ENCODE measurements at places on chromosomes 11 and 22.

DNA sequence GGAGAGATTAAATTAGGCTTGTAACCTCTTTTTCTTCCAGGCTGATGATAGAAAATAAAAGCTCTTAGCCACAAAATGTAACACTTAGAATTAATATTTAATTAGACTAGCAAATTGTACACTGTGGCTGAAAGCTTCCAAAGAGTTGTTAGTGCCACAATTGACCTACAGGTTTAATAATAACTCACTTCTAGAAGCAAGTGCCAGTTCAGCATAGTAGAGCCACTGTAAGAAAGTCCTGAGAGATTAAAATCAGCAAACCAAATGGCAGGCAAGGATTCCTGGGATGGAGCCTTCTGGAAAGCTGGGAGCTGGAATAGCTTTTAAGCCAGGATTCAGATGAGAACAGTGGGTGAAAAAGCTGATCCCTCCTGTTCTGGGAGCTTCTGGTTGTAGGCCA lies 131.0 kb downstream of the ELP4 start:
- DNase-seq = no peak

- peak; percentile 14 for DNase-seq
These were observed 331.2 kb downstream of the TMEM135 start for GRCh38 chr11:87368858-87369480.

- peak; percentile 42 for DNase-seq
These were observed at the start of gene BTBD18 for GRCh38 chr11:57751676-57752253. BTBD18 (minus strand) TSS chr11:57751819; CDS start chr11:57751188, 631 bp downstream.

DNA sequence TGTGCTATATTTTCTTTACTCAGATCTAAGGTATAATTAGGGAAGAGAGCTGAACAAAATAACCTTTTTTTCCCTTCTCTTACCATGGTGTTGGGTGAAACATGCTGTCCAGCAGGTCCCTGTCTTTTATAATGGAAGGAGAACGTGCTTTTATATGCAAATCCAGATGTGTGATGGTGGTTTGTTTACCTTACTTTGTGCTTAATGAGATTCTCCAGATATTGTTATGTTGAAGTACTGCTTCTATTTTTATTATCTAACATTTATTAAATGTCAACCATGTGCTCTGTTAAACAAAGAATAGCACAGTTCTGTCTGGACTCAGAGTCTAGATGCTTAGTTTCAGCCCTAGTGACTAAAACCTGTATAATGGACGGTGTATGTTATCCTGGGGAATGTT lies 10.1 kb upstream of the GRIK4 start:
- DNase-seq = no peak

DNA sequence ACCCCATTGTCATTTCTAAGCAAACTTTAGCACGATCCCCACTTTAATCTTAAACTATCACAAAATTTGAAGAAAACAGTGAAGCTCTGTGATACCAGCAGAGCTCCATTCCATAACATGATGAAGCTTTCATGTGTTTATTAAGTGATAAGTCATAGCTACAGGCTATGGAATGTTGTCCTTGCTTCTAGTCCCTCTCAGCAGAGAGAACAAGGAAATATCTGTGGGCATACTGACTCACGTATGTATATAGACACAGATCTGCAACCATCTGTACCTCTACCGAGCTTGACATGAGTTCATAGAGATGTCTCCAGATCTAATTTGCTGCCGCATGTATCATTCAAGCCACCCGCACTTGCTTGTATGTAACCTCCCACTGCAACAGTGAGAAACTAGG lies 588.9 kb downstream of the ETS1 start:
- peak; percentile 51 for DNase-seq

GRCh38 chr22:37893583-37893983 lies 12.5 kb upstream of the MICALL1 start:
- no peak for DNase-seq

- DNase-seq = peak; percentile 49
These were observed 7.2 kb downstream of the POLD4 start for GRCh38 chr11:67345920-67346819.

GRCh38 chr22:26394777-26395176 lies 34.3 kb upstream of the ASPHD2 start:
- DNase-seq = no peak

DNA sequence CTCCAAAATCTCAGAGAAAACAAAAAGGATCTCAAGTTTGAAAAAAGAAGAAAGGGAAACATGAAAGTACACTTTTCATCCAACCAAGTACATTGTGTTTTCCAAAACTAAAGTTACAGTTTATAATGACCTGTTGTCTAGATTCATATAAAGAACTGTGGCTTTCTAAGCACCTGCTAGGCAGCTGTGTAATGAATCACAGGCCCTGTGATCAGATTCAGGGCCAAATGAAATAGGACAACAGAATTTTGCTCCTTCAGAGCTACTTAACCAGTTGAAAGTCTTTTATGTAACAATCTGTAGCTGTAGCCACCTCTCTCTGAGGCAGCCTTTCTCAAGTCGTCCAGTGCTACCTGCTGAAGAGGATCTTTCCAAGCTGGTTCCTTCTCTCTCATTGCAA lies 960.0 kb upstream of the RAG2 start:
- no peak for DNase-seq

DNA sequence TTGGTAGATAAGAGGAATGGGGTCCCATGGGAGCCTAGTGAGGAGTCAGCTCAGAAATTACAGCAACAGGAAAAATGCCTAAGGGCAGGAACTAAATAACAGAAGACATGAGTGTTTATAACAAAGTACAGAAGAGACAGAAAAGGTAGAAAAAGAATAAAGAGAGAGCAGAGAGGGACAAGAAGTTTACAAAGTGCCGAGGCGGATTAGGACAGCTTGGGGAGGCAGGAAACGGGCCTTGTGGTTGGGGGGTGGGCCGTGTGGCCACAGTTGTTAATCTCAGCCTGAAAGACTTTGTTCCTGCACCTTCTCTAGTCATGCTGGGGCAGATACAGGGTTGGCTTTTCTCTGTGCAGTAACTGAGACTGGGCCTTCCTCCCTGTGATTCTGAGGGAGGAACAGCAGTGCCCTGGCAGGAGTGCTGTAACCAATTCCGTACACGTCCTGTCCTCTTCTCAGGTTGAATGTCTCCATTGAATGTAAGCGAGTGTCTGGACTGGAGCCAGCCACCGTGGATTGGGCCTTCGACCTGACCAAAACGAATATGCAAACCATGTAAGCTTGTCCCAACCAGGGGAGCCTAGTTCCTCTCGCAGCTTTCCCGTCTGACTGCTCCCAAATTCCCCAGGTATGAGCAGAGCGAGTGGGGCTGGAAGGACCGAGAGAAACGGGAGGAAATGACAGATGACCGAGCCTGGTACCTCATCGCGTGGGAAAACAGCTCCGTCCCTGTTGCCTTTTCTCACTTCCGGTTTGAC lies 13.2 kb downstream of the NAA40 start:
- DNase-seq = no peak

DNA sequence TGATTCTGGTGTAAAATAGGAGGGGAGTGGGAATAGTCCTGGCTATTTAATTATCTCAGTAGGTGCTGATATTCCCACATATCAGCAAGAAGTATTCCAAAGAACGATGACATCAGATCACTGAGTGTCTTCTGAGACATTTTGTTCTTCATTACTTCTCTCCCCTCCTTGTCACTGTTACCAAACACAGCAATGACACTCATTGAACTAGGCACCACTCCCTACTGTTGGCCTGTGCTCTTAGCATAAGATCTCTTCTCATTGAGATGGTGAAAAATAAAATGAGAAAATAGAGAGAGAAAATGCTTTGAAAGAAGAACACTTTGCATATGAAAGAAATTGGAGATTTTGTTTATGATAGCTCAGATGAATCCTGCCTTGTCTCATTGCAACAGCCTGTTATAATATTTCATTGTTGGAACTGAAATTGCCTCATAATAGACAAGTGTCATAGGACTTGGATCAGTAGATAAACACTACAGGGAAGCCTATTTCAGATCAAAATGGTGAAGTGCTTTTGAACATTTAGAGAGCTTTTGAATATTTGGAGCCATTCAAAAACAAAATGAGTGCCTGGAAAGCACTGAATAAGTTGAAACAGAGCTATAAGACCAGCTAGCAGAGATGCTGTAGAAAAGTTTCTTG lies 11.3 kb upstream of the ETS1 start:
- no peak for DNase-seq

- DNase-seq = peak; percentile 86
These were observed 21.4 kb downstream of the CREB3L1 start for GRCh38 chr11:46298699-46299433.

DNA sequence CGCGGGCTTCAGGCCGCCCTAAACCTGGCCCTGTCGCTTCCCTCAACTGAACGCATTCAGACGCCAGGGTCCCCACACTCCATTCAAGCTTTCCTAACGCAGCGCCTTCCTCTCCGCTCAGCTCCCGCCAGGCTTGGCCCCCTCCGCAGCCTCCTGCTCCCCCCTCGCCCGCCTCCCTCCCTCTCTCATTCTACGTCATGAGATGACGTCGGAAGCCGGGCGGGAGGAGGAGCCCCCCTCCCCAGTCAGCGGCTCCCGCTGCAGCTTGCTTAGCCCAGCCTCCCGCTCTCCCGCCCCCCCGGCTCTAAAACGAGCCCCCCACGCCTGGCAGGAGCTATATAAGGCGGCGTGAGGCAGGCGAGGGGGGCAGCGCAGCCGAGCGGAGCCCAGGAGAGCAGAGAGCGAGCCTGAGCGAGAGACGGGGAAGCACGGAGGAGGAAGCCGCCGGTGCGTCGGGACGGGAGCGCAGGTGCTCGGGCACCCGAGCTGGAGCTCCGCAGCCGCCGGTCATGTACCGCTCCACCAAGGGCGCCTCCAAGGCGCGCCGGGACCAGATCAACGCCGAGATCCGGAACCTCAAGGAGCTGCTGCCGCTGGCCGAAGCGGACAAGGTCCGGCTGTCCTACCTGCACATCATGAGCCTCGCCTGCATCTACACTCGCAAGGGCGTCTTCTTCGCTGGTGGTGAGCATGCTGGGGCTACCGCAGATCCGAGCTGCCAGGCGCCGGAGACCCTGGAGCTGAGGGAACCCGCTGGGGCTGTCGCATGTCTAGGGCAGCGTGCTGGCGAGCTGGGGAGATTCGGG lies at the start of gene NPAS4:
Gene NPAS4 (plus strand): TSS at position 365 of the 806 bp plus-strand sequence. CDS start 145 bp downstream, at position 510.
- no peak for DNase-seq

DNA sequence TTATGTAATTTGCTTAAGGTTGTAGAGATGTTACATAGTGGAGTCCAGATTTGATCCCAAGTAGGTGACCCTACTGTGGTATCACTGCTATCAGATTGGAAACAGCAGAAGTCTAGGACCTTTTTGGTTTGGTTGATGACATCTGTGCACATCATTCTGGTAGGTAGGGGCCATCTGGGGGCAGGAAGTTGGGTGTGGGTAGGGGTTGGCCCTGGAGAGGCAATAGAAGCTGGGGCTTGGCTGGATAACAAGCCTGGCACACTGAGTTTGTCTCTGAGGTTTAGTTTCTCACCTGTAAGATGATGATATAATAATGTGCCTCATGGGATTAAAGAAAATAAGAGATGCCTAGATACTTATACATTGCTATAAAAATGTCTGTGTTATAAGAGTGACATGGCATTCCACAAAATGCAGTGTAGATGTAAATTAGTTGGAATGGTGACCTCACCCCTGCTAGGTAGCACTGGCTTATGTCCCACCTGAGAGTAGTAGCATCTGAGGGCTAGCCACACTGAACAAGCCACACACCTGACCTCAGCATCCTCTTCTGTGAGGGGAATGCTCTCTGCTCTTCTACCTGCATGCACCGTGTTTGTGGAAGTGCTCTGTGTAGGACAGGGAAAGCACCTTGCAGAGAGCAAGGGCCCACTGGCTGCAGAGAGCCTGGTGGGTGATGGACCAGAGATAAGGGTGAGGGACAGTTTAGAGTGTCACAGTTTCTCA lies 36.9 kb downstream of the PTPRJ start:
- DNase-seq = no peak

GRCh38 chr11:133019545-133020371 lies 512.5 kb downstream of the OPCML start:
- no peak for DNase-seq

DNA sequence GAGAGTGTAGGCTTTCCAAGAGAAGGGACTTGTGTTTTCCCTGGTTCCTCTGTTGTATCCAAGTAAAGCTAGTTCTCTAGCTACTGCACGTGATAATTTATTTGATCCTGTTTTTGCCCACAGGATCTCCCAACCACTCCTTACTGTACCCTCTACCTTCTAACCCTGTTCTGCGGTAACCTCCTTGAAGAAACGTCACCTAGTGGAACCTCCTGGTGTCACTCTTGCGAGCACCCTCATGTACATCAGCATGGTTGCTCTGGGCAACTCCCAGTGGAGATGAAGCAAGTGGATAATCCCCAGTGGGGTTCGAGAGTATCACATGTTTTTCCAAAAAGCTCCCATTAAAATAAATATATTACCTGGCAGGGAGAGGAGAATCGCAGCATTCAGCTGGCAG lies 108.9 kb upstream of the CLMP start:
- DNase-seq = no peak

- no peak for DNase-seq
These were observed 67.7 kb downstream of the THAP12 start for GRCh38 chr11:76313271-76313670.

DNA sequence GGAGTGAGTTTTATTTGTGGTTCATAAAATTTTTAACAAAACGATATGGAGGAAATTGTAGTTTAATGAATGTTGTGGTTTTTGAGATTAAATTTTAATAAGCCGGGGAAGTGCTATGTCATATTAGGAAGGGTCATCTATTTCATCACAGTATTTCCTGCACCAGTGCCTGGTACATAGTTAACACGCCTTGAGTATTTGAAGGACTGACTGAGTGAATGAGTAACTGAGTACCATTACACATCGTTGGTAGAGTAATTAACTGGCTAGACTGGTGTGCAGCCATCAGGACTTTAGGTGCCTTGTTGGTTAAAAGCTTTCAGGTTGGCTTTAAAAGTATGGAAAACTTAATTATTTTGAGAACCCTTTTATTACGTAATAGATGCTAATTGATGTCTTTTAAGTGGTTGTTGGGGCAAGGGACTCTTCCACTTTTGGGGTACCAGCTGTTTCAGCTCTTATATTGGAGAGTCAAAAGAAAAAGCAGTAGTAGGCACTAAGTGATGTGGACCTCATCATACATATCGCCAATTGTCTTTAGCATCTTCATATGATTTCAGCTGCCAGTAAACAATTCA lies 101.8 kb downstream of the DDX10 start:
- no peak for DNase-seq

DNA sequence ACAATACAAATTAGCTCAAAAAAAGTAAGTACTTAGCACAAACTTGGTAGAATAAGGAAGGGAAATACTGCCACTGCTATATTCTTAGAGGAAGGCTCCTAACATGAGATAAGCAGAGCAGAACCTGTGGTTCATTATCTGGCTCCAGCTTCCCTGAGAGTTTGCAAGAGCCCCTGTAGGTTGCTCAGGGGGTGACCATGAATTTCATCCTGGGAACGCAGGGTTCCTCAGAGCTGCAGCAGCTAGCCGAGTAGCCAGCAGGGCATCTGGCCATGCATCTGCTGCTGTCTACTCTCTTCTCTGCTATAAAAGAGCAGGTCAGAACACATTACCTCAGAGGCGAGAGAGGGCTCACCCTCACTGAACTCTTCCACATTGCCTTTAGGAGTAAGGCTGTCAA lies 67.3 kb downstream of the TRPC6 start:
- DNase-seq = no peak

GRCh38 chr11:80868831-80869230 lies 1428.0 kb upstream of the TENM4 start:
- DNase-seq = no peak

- DNase-seq = no peak
These were observed 39.0 kb downstream of the WNT7B start for GRCh38 chr22:45937960-45938359.

GRCh38 chr11:108289699-108290098 lies 66.8 kb downstream of the ATM start:
- DNase-seq = no peak

All from EL (cell line).